Naive thymus-derived CD4-positive, alpha-beta T cell (primary cell): ENCODE measurements at places on chromosomes 16 and 17. TPM values are rescaled to one million over a fixed set of nuclear protein-coding genes. Genes with fewer than 3 reads are reported as not detected.

- peaks cover 41% of the 10 kb centered on the region for H3K36me3 ChIP-seq
- no peak for DNase-seq
- H3K4me3 ChIP-seq = no peak overlapping the region
- peaks cover 27% of the 10 kb centered on the region for H3K4me1 ChIP-seq
- H3K27ac ChIP-seq = no peak overlapping the region
These were observed 13.4 kb downstream of the PGS1 start for GRCh38 chr17:78391843-78392242.

DNA sequence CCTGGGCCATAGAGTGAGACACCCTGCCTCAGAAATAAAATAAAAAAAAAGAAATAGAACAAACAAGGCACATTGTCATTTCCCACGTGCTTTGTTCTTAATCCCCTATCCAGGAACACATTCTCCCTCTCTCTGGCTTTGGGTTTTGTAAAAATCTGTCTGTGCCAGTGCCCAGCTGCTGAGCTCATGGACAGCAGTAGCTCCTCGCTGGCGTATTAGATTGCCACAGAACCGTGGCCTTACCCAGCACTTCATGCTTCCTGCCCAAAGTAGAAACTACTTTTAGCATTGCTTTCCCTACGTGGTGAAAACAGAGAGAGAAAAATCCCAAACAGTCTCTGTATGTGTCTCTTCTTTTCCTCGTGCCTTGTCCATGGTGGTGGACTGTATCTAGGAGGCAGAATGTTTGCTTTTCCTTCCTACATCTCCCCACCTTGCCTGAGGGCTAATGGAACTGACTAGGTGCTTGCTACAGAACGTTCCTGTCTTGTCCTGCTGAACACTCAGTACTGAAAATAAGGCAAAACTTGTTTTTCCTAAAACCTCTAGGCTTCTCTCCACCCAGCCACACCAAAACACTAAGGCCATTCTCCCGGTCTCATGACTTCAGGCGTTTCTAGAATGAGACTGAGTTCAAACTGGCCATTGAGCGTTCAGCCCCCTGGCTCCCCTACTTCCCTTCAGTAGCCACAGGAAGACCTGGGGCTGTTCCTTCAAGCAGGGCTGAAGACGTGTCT, 26.1 kb downstream of the MNT start:
- H3K27ac ChIP-seq = no peak overlapping the region
- no peak overlapping the region for H3K4me3 ChIP-seq
- DNase-seq = no peak
- no peaks in the 10 kb centered on the region for H3K27me3 ChIP-seq
- H3K36me3 ChIP-seq = no peaks in the 10 kb centered on the region

GRCh38 chr16:62064173-62064572, 27.9 kb upstream of the CDH8 start:
- no peaks in the 10 kb centered on the region for H3K27me3 ChIP-seq
- no peak for DNase-seq
- no peak overlapping the region for H3K27ac ChIP-seq
- H3K36me3 ChIP-seq = no peaks in the 10 kb centered on the region

- peaks cover 25% of the 10 kb centered on the region for H3K36me3 ChIP-seq
- H3K4me3 ChIP-seq = no peak overlapping the region
- H3K4me1 ChIP-seq = peaks cover 15% of the 10 kb centered on the region
- no peaks in the 10 kb centered on the region for H3K27me3 ChIP-seq
- DNase-seq = peak; percentile 51
- H3K27ac ChIP-seq = no peak overlapping the region
These were observed 5.6 kb downstream of the POLG2 start for GRCh38 chr17:64491034-64491860.

TPSD1 gene
- not detected for polyA plus RNA-seq

DNA sequence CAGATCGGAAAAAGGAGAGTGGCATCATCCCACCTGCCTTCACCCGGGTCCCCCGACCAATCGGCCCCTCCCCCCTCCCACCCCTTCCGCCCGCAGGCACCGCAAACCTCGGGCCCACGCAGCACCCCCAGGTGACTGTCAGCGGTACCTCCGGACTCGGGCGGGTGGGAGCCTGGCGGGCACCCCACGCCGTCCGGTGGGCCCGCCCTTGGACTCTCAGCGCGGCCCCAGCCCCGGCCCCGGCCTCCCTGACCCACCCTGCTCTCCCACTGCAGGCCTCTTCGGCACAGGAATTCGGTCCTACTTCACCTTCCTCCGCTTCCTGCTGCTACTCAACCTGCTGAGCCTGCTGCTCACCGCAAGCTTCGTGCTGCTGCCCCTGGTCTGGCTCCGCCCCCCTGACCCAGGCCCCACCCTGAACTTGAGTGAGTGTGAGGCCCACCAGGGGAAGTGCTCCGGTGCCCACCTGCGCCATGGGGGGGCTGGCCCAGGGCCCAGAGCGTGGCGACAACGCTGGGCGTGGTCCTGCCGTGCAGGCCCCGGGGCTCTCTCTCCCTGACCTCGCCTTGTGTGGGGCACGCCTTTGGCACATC, 1.6 kb downstream of the TMC8 start:
- H3K27me3 ChIP-seq = no peaks in the 10 kb centered on the region
- H3K36me3 ChIP-seq = peaks cover 75% of the 10 kb centered on the region
- peak overlapping the region; percentile 95 for H3K4me3 ChIP-seq
- H3K4me1 ChIP-seq = peaks cover 51% of the 10 kb centered on the region
- H3K27ac ChIP-seq = peak overlapping the region; percentile 77

DNA sequence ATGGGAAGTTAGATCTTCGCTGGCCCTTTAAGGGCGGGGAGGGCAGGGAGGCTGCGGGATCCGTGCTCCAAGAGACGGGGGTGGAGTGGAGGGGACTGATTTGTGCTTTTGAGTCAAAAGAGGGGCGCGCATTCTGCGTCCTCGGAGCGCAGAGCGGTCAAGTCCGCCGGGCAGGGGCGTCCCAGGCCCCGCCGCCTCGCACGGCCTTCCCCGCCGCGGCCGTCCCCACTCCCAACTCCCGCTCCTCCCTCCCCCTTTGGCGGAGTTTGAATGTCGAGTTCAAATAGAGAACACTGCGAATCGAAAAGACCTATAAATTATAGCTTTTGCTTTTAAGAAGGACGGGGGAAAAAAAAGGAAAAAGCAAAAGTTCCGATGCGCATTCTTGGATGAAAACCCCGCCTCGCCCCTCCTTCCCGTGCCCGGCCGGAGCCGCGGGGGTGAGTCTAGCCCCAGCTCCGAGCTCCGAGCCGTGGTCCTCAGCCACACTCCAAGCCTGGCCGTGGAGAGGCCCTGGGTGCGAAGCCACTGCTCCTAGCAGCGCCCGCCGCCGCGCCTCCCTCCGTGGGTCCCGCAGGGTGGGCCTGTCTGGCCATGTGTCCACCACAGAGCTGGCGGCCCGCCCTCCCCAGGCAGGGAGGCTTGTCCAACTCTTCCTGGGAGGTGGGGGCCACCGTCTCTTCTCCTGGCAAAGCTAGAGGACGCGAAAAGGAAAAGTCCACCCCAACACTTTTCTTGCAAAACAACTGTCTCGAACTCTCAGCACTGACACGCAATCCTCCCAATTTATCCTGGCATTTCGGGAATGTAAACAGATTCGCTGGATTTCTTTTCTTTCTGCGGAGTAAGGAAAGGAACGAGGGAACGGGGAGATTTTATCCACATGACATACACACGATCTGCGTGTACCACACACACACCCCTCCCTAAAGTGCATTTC, 3.6 kb downstream of the CBX8 start:
- no peak for DNase-seq
- H3K27me3 ChIP-seq = peaks cover 6% of the 10 kb centered on the region
- no peaks in the 10 kb centered on the region for H3K36me3 ChIP-seq
- peaks cover 29% of the 10 kb centered on the region for H3K4me1 ChIP-seq
- H3K4me3 ChIP-seq = no peak overlapping the region

GRCh38 chr17:76262732-76263344, 2.3 kb upstream of the UBALD2 start:
- no peaks in the 10 kb centered on the region for H3K27me3 ChIP-seq
- no peak overlapping the region for H3K4me3 ChIP-seq
- peak overlapping the region; percentile 92 for H3K27ac ChIP-seq
- DNase-seq = no peak

GRCh38 chr16:19710991-19711545, 7.0 kb downstream of the KNOP1 start:
- H3K27me3 ChIP-seq = no peaks in the 10 kb centered on the region
- H3K4me1 ChIP-seq = no peaks in the 10 kb centered on the region
- peaks cover 76% of the 10 kb centered on the region for H3K36me3 ChIP-seq

PRR15L gene
- polyA plus RNA-seq = not detected

SGSH gene
- polyA plus RNA-seq = 55.2 TPM

DNA sequence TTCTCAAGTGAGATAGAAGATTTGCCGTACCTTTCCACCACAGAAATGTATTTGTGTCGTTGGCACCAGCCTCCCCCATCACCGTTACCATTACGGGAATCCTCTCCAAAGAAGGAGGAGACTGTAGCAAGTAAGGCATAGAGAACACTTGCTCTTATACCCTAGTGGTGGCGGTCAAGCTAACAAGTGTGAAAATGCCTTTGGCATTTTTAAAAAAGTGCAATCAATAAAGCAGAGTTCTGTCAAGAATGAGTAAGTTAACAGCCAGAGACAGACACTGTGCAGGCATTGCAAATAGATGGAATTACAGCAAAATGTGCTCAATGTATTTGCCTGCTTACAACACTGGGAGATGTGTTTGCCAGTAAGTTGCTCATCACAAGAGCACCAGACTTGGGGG, 7.7 kb downstream of the MSL1 start:
- DNase-seq = no peak
- H3K4me3 ChIP-seq = no peak overlapping the region
- no peak overlapping the region for H3K27ac ChIP-seq
- H3K27me3 ChIP-seq = no peaks in the 10 kb centered on the region

DNA sequence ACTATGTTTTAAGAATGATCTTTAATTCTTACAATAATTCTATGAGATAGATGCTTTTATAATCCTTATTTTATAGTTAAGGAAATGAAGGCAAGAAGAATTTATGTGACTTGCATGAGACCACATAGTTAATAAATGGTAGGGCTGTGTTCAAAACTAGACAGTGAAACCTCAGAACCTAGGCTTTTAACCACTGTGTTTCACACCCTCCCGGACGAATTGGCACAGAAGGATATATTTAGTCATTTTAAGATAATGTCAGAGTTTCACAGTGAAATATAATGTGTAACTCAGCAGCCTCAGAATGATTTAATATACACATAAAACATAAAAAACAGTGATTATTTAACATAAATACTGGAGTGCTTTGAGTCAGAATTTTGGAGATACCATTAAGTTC, 57.0 kb downstream of the NSRP1 start:
- no peaks in the 10 kb centered on the region for H3K27me3 ChIP-seq
- H3K36me3 ChIP-seq = no peaks in the 10 kb centered on the region
- no peak for DNase-seq
- no peak overlapping the region for H3K4me3 ChIP-seq
- H3K27ac ChIP-seq = no peak overlapping the region
- no peaks in the 10 kb centered on the region for H3K4me1 ChIP-seq

DNA sequence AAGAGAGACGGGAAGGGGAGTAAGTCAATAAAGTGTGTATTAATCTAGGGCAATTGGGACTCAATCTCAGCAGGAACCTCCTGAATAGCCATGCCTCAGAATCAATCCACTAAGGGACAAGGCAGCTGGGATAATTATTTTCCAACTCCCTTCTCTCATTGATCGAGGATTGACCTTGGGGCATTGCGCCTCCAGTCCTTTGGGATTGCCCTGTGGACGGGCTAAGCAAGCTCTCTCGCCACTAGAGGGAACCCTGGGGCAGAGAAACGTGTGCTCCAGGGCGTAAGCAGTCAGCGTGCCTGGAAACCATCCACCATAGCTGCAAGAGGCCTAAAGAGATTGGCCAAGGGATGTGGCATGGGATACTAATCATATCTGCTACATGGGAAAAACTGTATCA, 53.9 kb upstream of the ERCC4 start:
- no peaks in the 10 kb centered on the region for H3K36me3 ChIP-seq
- H3K27me3 ChIP-seq = no peaks in the 10 kb centered on the region
- H3K4me3 ChIP-seq = no peak overlapping the region
- no peak overlapping the region for H3K27ac ChIP-seq

- no peak for DNase-seq
- no peaks in the 10 kb centered on the region for H3K36me3 ChIP-seq
- H3K27me3 ChIP-seq = no peaks in the 10 kb centered on the region
- H3K27ac ChIP-seq = no peak overlapping the region
These were observed 98.3 kb upstream of the GOT2 start for GRCh38 chr16:58832386-58832895.

GRCh38 chr16:29680180-29680598, 1.2 kb downstream of the QPRT start:
- H3K27me3 ChIP-seq = no peaks in the 10 kb centered on the region
- H3K27ac ChIP-seq = peak overlapping the region; percentile 2

- no peaks in the 10 kb centered on the region for H3K36me3 ChIP-seq
- H3K4me3 ChIP-seq = no peak overlapping the region
- H3K4me1 ChIP-seq = no peaks in the 10 kb centered on the region
- no peak for DNase-seq
- H3K27me3 ChIP-seq = no peaks in the 10 kb centered on the region
- H3K27ac ChIP-seq = no peak overlapping the region
These were observed 108.0 kb downstream of the SKAP1 start for GRCh38 chr17:48322060-48322459.

DNA sequence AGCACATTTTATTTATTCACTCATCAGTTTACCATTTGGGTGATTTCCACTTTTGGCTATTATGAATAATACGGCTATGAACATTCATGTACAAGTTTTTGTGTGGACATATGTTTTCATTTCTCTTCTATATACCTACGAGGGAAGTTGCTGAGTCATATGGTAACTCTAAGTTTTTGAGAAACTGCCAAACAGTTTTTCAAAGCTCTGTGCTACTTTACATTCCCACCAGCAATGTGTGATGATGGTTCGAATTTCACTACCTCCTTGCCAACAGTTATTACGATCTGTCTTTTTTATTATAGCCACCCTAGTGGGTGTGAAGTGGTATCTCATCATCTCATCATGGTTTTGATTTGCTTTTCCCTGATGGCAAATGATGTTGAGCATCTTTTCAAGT, 63.7 kb upstream of the MRTFB start:
- no peak overlapping the region for H3K27ac ChIP-seq
- H3K36me3 ChIP-seq = no peaks in the 10 kb centered on the region
- no peak overlapping the region for H3K4me3 ChIP-seq
- H3K4me1 ChIP-seq = no peaks in the 10 kb centered on the region
- no peak for DNase-seq

DNA sequence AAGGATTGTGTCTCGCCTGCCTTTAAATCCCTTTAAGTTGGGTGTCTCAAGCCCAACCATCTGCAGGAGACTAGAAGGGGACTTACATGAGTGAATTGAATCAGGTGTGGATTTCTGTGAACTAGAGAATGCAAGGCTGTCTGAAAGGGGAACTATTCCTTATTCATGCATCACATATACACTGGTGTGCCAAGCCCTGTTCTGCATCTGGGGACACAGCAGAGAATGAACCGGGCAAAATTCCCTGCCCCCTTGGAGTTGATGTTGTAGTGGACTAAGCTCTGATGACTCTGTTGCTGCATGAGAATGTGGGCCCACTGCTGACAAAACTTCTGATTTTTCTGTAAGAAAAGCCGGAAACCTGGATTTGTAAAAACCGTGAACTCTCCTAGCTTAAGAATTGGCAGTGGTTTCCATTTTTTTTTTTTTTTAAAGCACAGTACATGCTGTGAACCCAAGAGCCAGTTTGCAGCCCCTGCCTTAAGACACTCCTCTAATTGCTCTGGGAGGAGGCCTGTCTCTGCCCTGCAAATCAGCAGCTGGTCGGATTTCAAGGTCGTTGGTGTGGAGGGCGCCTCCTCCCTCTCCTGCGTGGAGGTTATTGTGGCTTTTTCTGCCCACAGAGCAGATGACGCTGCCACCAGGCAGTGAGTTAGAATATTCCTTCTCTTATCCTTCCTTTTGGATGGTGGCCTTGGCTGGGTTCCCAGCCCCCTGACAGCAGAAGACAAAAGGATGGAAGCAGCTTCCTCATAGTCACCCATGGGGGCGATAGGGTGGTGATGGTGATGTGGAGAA, 131.0 kb downstream of the PRKCB start:
- no peaks in the 10 kb centered on the region for H3K36me3 ChIP-seq
- no peak for DNase-seq
- H3K4me3 ChIP-seq = no peak overlapping the region
- no peak overlapping the region for H3K27ac ChIP-seq
